ENCODE measurements at places on chromosomes 11 and 22. TPM values are rescaled to one million over a fixed set of nuclear protein-coding genes. Genes with fewer than 3 reads are reported as not detected.

Gene KRTAP5-4
- total RNA-seq: not detected

Gene OR51F2
- total RNA-seq: not detected

Gene VEGFB
- 190 TPM for total RNA-seq

Gene ACER3
- 27.0 TPM for total RNA-seq

Gene IL17REL
- not detected for total RNA-seq

Gene SLC37A2
- total RNA-seq: 10.5 TPM
